ENCODE measurements at places on chromosomes 1 and 21. TPM values are rescaled to one million over a fixed set of nuclear protein-coding genes. Genes with fewer than 3 reads are reported as not detected.

GRCh38 chr1:236868625-236869467, 73.8 kb downstream of the MTR start:
- ATAC-seq, result peak; percentile 71

GRCh38 chr1:204419064-204419403, 7.4 kb upstream of the PPP1R15B start:
- no peak for ATAC-seq

DNA sequence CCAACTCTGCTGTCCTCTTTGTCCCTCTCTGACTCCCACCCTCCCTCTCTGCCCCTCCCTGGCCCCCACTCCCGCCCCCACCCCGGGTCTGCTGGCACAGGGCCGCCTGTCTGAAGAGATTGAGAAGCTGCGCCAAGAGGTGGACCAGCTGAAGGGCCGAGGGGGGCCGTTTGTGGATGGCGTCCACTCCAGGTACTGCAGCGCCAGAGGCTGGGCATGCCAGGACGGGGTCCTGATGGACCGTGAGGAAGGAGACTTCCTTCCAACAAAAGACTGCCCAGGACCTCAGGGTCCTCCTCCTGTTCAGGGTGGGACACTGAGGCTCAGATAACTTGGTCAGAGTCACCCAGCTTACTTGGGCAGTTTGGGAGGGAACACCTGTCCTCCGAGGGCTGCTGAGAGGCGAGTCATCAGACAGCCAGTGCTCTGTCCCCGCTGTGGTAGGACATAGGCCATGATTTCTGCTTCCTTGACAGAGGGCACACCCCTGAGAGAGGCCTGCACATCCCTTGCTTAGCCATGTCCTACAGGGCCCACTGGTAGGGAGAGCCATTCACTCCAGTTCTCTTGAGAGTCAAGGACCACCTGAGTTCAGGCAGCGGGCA, 23.4 kb downstream of the PPFIA4 start:
- no peak for ATAC-seq

FAM72A gene
- total RNA-seq, result 4.2 TPM

LCE1D gene
- not detected for total RNA-seq

RGS18 gene
- total RNA-seq, result 0.52 TPM

- ATAC-seq, result no peak
Measured at GRCh38 chr1:212645546-212646543, 37.3 kb downstream of the ATF3 start.

GRCh38 chr1:84525779-84526178, 19.4 kb upstream of the GNG5 start:
- ATAC-seq, result no peak

DNA sequence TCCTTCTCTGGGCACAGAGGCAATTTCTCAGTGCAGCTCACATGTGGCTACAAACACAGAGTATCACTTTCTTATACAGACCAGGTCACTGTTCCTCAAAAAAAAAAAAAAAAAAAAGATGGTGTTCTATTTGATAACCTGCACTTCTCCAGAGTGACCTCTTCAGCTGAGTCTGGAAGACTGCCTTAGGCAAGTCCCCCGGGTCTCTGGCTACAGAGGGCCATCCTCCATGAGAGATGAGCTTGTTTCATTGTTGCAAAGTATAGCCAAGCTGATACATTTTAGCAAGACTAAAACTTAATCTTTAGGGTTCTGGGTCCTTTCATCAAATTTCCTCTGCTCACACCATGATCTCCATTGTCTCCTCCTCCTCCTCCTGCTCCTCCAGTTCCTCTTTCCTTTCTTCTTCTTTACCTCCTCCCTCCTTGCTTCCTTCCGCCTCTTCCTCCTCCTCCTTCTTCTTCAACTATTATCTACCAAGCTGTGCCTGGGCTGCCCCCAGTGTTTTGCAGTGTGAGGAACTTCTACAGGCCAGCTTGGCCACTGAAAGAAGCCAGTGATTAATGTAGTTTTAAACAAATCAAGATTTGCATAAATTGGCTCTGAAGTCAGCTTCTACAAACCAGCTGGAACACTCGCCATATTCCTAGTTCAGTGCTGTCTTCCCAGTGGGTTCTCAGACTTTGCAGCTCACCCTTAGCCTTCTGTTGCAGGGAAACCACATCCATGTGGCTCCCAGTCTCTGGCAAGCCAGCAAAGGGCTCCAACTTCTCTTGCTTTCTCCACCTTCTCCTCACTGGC, 139.4 kb downstream of the RUNX1 start:
- ATAC-seq, result no peak

DNA sequence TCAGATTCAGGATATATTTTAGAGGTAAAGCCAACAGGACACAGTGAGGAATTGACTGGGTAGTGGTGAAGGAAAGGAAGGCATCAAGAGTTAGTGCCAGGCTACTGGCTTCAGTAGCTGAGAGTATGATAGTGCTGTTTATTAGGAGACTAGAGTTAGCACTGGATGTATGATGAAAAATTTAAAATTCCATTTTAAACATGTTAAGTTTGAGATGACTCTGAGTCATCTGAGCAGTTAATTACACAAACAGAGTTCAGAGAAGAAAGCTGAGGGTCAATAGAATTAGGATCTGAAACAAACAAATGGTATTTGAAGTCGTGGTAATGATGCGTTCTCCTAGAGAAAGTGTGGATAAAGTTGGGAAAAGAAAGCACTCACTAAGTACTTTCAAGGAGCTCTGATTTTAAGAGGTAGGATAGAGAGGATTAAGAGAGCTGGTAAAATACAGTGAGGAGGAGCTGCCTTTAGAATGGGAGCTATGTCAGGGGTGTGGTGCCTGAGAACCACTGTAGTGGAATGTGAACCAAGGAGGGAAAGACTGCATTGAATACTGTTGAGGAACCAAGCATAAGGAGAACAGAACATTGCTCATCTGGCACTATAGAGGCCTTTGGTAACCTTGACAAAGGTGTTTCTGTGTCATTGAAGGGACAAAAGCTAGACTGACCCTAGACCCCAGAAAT, 21.7 kb upstream of the SHCBP1L start:
- ATAC-seq, result no peak

- ATAC-seq, result no peak
Measured at GRCh38 chr1:209717818-209718217, 13.2 kb downstream of the HSD11B1 start.

GRCh38 chr1:113073479-113073950, 517 bp downstream of the LRIG2 start:
- no peak for ATAC-seq

WLS gene
- 70.8 TPM for total RNA-seq

- no peak for ATAC-seq
Measured at GRCh38 chr1:7722670-7723012, 48.5 kb upstream of the VAMP3 start.

DNA sequence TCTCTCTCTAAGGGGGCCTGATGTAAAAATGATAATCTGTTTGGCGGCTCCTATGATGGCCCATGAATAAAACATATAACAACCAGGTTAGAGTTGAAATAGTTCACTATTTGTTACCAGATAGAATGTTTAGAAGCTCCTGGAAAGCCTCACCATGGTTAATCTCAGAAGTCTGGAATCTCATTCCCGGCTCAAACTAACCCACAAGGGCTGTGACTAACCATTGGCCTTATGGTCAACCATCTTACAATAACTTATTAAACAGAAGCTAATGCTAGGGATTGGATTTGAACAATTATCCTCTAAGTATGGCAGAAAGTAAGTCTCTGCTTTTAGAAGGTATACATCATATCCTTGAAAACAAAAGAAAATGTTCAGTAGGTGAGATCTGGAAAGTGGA, 134.1 kb upstream of the ADGRL2 start:
- no peak for ATAC-seq

DNA sequence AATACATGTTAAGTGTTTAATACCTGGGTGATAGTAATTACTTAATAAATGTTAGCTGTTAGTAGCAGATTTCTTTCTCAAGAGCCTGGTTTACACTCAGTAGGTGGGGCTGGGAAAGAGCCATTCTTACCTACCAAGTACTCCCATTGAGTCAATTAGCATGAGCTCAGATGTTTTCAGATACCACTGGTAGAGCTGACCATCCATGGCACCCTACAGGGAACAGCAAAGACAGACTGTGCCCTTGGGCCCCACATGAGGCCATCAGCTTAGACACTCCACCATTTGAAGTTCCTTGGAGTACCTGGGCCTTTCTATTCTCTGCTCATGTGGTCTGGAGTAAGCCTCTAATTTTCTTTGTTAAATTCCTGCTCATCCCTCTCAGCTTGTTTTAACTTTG, 179.3 kb downstream of the CACNA1E start:
- no peak for ATAC-seq

DNA sequence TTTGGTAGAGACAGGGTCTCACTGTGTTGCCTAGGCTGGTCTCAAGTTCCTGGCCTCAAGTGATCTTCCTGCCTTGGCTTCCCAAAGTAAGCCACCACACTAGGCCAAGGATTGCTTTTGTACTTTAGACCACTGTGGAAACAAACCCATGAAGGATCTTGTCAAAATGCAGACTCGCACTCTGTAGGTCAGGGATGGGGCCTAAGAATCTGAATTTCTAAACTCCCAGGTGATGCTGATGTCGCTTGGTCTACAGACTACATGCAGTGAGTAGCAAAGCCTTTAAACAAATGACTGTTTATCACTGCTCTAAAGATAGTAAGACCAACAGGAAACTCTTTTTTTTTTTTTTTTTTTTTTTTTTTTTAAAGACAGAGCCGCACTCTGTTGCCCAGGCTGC, 54.1 kb upstream of the MUTYH start:
- ATAC-seq, result peak; percentile 55

GRCh38 chr1:236692742-236693141, 6.4 kb downstream of the ACTN2 start:
- no peak for ATAC-seq

DNA sequence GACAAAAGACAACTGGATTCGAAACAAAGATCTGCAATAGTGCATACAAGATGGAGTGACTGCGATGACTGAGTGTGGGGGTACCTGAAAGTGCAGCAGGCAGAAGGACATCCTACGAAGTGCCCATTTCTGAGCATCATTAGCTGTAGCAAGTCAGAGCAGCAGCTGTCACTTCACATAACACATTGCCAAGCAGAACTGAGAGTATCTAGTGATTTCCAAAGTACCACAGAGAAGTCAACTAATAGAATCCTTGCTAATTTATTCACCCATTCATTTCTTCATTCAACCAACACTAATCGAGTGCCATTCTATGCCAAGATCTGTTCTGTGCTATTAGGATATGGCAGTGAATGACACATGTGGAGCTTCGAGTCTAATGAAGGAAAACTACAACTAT, 31.6 kb upstream of the CAMSAP2 start:
- ATAC-seq, result no peak

ADGRL4 gene
- 3.5 TPM for total RNA-seq

DNA sequence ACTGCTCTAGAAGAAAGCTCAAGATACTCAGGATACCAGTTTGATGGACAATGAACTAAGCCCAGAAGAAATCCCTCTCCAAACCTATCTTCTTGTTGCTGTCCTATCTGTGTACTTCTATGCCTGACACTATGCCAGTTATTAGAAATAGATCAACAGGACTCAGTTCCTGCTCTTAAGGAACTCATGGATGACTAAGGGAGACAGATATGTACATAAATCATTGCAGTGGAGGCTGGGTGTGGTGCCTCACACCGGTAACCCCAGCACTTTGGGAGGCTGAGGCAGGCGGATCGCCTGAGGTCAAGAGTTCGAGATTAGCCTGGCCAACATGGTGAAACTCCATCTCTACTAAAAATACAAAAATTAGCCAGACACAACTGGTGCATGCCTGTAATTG, 42.4 kb upstream of the AK4 start:
- no peak for ATAC-seq

DNA sequence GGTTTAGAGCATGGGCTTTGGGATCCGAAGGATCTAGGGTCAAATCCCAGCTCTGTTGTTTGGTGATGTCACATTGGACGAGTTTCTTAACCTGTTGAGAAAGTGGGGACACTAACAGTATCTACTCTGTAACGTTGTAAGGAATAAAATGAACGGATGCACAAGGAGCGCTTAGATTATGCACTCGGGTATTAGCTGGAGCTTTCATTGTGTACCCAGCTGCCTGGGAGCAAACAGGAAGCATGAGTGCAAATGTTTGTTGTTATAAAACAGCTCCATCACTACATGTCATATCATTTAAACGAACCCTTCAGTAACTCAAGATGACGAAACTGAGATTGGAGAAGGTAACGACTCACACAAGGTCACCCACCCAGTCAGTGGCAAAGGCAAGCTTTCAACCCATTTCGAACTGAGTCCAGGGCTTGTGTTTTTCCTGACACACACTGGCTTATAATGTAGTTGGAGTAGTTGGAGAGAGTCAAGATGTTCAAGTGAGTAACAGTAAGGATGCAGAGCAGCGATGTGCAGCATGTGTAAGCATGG, 16.2 kb upstream of the SLC6A17 start:
- no peak for ATAC-seq

- ATAC-seq, result no peak
Measured at GRCh38 chr1:65432918-65433317, 12.4 kb downstream of the LEPR start.

RAVER2 gene
- 6.1 TPM for total RNA-seq

DNA sequence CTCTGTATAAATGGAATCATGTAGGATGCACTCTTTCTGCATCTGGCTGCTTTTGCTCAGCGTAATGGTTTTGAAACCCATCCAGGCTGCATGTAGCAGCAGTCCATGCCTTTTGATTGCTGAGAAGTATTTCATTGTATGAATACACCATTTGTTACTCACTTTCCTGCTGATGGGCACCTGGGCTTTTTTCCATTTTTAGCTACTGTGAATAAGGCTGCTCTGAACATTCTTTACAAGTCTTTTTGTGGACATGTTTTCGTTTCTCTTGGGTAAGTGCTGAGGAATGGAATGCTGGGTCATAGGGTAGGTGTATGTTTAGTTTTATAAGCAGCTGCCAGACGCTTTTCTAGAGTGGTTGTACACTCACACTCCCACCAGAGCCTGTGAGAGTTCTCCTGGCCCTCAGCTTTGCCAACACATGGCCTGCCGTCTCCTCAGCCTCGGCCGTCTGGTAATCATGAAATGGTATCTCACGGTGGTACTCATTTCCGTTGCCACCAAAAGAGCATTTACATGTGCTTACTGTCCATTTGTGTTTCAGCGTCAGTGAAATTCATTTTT, 22.7 kb downstream of the SLX9 start:
- no peak for ATAC-seq

RORC gene
- total RNA-seq, result 1.2 TPM

DNA sequence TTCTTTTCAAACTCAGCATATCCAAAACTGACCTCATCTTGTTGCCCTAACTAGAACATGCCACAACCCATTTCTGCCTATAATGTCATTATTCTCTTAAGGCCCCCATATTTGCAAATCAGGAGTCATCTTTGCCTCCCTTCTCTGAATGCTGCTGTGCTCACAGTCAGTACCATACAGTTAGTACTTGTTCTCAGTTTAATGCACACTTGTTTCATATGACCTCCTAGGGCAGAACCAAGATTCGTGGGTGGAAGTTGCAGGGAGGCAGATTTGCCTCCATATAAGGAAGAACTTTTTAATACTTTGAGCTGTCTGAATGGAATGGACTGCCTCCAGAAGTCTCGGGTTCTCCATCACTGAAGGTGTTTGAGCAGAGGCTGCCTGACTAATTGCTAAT, 9.2 kb downstream of the CAP1 start:
- ATAC-seq, result peak; percentile 54

F3 gene
- total RNA-seq, result 18.4 TPM

- ATAC-seq, result peak; percentile 33
Measured at GRCh38 chr21:17819877-17820229, 697 bp upstream of the C21orf91 start.

- ATAC-seq, result no peak
Measured at GRCh38 chr1:25031601-25031965, 101.5 kb upstream of the RUNX3 start.

FCRL1 gene
- total RNA-seq, result 1.2 TPM

IGFN1 gene
- 0.12 TPM for total RNA-seq

NHLH1 gene
- 0.08 TPM for total RNA-seq
